H1 (cell line): ENCODE measurements at places on chromosomes 3 and 15.

- DNase-seq = no peak
Observed at GRCh38 chr3:25536521-25537391, 108.7 kb downstream of the RARB start.

- no peak for DNase-seq
Observed at GRCh38 chr3:149860881-149861280, 47.9 kb downstream of the RNF13 start.

GRCh38 chr3:148697306-148698189 is at the start of gene AGTR1:
Gene AGTR1 (plus strand): TSS chr3:148697903. CDS start chr3:148741036, 43,133 bp downstream.
- DNase-seq = peak; percentile 79

- no peak for DNase-seq
Observed at GRCh38 chr15:66907826-66908743, 157.3 kb upstream of the SMAD3 start.

DNA sequence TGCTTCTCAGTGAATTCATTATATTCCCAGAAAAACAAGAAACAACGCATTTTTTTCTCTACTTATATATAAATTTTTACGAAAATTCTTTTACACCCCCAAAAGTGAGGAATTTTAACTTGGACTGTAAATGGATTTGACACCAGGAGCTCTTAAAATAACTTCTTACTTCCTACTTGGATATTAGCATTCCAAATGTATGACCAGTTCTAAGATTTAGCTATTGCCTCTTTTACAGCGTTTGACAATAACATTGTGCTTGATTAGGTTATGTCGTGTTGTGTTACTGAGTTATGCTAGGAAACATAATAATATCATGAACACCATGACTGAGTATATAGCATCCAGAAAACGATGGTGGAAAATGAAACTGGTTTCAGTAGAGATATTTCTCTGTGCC is 177.0 kb downstream of the CNTN6 start:
- DNase-seq = no peak

GRCh38 chr3:167940241-167940640 is 155.5 kb downstream of the GOLIM4 start:
- DNase-seq = no peak

DNA sequence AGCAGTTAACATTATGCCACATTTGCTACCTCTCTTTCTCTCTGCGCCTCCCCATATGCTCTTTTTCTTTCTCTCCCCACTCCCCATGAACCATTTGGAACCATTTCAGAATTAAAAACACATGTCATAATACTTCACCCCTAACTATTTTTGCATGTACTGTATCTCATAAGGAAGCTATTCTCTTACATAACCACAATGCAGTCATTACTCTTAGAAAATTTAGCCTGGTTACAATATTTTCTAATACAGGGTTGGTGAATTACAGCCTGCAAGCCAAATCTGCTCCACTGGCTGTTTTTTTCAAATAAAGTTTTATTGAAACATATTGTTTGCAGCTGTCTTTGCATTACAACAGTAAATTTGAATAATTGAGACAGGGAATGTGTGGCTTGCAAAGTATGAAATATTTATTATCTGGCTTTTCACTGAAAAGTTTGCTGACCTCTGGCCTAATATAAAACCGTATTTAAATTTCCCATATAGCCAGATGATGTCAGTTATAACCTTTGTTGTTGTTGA is 62.8 kb downstream of the SGO1 start:
- no peak for DNase-seq

DNA sequence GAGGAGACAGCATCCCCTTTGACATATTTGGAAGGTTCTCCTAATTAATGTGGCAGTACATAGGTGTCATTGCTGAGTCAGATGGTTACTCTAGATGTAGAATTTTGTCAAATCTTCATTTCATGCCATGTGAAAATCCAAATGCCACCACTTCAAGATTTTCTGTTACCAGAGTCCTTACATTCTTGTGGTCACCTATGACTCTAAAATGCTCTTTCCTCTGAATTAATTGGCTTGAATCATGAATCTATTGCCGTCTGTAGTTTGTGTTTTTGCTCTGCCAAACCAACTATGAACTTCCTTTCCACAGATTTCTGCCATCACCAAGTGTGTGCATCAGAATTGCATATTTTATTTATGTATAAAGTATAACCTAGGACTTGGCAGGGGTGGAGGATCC is 269.4 kb upstream of the ZPLD1 start:
- DNase-seq = no peak

- no peak for DNase-seq
Observed at GRCh38 chr3:16881896-16882630, 2.7 kb upstream of the PLCL2 start.

- no peak for DNase-seq
Observed at GRCh38 chr3:57009367-57009766, 51.1 kb upstream of the SPATA12 start.

GRCh38 chr3:53250881-53251605 is 4.8 kb downstream of the TKT start:
- no peak for DNase-seq

- no peak for DNase-seq
Observed at GRCh38 chr3:186700267-186700666, 16.9 kb upstream of the KNG1 start.

- no peak for DNase-seq
Observed at GRCh38 chr3:104982130-104982529, 384.6 kb upstream of the ALCAM start.

DNA sequence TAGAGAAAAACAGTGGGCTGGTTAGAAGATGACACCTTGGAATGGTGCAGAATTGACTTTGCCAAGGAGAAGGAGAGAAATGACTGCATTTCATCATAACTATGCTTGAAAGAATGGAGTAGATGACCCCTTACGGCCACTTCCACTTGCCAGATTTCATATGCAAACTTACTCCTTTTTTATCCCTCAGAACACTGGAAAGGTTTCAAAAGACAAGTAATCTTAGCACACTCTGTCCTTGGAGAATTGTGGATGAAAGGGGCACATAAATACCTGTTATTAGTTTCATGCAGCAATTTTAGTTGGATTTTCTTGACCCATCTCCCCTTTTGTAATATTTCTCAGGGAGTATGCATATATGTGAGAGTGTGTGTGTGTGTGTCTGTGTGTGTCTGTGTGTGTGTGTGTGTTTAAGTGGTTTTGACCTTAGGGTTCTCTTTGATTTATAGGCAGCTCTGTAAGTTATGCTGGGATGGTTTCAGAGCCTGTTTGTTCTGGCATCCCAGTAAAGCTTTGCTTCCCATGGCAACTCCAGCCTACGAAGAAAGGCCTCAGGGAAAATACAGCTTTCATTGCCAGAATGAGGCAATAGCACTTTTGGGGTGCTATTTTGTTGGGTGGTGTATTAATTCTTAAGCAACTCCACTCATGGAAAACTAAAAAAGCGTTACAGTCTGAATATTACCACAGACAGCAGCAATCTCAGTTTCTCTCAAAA is 122.2 kb upstream of the TP63 start:
- no peak for DNase-seq

- no peak for DNase-seq
Observed at GRCh38 chr3:177595530-177596188, 398.4 kb upstream of the TBL1XR1 start.

DNA sequence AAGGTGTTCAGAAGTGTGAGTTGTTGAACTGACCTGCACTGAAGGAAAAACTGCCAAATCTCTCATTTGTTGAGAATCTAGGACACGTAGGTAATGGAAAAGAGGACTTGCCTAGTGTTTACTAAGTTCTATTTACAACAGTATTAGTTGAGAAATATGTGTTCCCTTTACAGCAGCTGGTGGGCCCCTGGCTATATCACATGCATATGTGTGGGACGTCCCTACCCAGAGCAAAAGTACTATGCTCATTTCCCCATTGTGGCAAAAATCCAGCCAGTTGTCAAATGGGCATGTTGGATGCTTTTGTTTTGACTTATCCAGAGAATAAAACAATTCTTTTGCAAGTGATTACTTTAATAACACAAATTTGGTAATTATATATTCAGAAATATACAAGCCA is 113.3 kb upstream of the PTX3 start:
- no peak for DNase-seq

DNA sequence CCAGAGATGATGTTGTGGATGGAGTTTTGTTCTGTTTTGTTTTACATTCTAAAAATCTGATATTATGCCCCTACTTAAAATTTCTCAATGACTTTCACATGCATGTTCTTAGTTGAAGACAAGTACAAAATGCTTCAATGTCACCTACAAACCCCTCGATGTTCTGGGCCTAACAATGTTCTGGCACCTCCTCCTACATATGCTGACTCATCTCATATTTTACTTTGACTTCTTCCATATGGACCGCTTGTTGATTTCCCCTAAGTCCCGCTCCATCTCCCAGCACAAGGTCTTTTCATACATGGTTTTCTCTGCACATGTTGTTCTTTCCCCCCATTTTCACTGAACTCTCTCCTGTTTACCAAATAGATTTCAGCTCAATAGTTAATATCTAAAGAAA is 441.4 kb downstream of the CNTN6 start:
- no peak for DNase-seq

- DNase-seq = no peak
Observed at GRCh38 chr3:105845488-105845887, 23.3 kb downstream of the CBLB start.

DNA sequence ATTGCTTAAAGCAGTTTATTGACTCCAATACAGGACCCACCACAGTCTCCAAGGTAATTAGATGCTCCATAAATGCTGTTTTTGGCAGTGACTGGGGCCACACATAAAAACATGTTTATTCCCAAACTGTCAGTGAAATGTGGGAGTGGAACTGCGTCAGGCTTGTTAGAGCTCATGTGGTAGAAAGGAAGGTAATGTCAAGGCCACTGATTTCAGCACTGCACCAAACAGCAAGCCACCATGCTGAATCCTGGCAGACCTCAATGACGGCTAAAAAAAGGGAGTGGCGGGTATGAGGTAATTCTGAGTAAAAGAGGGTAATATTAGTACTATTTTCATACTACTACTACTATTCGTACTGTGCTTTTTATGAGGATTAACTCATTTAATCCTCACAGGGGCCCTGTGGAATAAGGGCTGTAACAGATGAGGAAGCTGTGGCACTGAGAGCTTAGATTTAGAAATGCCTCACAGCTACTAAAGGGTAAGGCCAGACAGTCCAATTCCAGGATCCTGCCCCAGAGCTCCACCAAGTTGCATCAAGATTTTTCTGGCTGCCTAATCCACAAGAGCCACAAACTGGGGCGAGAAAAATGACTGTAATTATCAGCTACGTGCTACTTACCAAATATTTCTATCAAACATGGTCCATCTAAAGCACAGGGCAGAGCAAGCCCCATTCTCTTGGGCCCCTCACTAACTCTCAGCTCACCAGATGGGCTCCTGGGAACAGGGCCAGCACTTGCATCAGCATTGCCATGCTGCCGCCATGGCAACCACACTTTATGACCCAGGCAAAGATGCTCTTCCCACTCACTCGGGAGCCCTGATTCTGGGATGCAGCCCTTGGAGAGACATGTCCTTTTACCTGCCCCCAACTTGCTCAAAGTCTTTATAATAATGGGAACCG is 83.6 kb upstream of the SPATA12 start:
- no peak for DNase-seq

- DNase-seq = no peak
Observed at GRCh38 chr3:129389572-129389937, 38.9 kb downstream of the EFCAB12 start.

DNA sequence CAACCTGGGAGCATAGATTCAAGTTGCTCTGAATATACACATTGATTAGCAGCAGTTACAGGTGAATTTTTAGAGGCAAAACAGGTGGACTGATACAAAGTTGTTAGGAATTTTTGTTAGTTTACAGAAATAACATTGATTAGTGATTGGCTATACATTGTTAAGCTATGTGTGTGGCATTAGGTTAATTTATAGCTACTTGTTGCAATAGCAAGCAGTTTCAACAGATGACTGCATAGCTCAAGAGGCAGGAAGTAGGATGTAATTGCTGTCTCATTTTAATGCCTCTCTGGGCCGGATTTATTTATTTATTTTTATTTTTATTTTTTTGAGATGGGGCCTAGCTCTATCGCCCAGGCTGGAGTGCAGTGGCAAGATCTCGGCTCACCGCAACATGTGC is 99.7 kb downstream of the TCF12 start:
- no peak for DNase-seq

DNA sequence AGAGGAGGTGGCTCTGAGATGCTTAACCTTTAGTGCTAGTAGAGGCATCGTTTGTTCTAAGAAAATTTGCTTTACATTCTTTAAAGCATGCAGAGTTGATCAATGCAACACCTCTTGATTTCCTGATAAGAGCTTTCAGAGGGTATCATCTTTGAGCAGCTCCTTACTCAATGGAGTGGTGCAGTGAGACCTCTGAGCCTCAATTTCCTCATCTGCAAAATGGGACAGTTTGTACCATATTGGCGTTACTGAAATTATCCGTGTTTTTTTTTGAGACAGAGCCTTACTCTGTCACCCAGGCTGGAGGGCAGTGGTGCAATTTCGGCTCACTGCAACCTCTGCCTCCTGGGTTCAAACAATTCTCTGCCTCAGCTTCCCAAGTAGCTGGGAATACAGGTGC is 1.6 kb upstream of the TMEM42 start:
- no peak for DNase-seq
